Stimulated activated CD4-positive, alpha-beta T cell treated with anti-CD3 and anti-CD28 coated beads, Interleukin-15, amount 100 ng/mL, for 1 hour (primary cell): ENCODE measurements at places on chromosomes 2 and 18.

DNA sequence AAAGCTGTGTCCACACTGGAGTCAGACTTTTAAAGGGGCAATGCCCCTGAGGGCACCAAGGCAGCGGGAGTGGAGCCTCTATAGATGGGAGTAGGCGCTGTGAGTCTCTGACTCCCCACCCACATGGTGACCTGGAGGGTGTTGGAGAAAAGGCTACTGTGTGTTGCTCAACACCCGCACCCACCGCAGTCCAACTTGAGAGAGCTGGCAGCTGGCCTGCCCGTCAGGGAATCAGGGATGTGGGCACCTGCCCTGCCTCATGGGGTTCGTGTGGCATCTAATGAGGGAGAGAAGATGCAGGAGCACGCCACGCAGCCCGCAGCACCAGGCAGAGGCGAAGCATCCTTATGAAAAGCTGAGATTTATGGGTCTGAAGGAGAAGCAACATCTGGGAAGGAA lies 84.2 kb downstream of the KLHL29 start:
- no peak for DNase-seq

- DNase-seq, result no peak
Measured at GRCh38 chr2:118084491-118085089, 3.7 kb upstream of the INSIG2 start.

DNA sequence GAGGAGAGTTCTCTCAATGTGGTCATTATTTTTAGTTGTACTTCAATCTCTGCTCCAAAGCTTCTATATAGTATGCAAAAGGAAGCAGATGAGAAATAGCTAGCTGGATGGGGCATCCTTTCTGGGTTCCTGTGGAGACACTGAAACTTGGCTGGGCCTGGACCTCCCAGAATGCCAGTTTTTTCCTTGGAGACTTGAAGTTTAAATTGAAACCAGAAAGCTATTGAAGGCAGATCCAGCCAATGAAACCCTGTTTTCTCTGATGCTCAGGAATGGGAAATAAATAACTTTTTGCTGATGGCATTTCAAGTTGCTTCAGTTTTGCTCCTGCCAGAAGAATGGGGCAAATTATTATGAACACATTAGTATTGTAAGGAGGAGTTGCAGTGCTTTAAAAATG lies 2.9 kb downstream of the SETBP1 start:
- no peak for DNase-seq

- no peak for DNase-seq
Measured at GRCh38 chr18:78996741-78997490, 17.3 kb downstream of the SALL3 start.

DNA sequence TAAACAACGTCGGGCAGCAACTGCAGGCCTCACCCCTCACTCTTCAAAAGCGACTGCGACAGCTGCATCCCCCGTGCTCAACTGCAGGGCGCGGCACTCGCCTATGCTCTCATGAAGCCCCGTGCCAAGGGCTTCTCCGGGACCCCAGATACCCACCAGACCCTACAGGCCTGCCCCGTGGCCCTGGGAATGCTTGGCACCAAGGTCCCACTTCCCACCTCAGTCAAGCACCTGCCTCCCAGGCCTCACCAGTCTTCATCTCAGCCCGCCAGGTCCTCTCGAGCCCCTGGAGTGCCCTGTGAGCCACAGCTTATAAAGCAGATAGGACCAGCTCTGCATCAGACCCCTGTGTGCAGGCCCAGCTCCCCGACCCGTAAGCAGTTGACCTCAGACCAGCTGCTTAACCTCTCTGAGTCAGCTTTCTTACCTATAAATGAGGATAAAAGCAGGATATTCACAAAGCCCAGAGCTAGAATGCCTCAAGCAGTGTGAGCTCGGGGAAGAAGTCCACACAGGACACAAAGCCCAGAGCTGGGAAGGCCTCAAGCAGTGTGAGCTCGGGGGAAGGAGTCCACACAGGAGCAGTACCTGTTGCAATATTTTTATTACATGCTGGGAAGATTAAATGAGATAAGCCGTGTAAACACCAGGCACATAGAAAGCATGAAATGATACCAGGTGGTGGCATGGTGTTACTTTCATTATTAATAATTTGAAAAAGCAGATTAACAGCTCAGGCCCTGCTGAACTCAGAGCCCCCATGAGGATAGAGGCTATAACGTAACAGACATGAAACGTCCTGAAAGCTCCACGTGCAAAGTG lies 96.9 kb downstream of the HDAC4 start:
- no peak for DNase-seq

- DNase-seq, result no peak
Measured at GRCh38 chr2:56288838-56289580, 105.2 kb downstream of the CCDC85A start.

GRCh38 chr2:64104933-64105332 lies 39.3 kb downstream of the PELI1 start:
- DNase-seq, result no peak

GRCh38 chr18:9354256-9354655 lies 19.7 kb downstream of the TWSG1 start:
- no peak for DNase-seq

GRCh38 chr18:58539659-58540380 lies 89.1 kb downstream of the ALPK2 start:
- no peak for DNase-seq

- DNase-seq, result no peak
Measured at GRCh38 chr2:3143602-3144001, 234.0 kb downstream of the EIPR1 start.

DNA sequence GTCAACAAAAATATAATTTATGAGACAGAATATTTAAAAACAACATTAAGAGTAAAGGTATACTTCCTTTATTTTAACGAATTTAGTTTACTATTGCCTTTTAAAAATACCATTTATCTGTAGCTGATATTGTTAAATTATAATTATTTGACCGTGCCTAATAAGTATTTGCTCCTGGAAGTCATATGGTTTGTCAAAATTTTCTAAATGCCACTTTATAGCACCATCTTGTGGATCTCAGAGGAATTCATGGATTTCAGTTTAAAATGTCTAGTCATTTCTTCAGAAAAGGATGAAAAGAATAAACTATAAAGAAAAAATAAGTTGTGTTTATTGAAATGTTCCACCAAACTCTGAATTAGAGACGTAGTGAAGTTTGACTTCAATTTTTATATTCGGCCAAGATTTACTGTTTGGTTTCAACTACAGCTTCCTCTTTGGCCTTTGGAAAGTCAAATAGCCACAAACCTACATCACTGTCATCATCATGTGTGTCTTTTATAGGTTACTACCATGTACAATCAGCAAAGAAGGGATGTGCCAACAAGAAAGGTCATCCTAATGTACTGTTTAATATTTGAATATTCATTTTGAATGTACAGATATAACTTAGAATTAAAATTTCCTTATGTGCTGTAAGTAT lies 10.3 kb upstream of the FTCDNL1 start:
- no peak for DNase-seq

GRCh38 chr2:61356261-61356957 lies 114.5 kb downstream of the USP34 start:
- DNase-seq, result no peak

GRCh38 chr2:173966274-173967098 lies 1.3 kb upstream of the SP3 start:
- no peak for DNase-seq

DNA sequence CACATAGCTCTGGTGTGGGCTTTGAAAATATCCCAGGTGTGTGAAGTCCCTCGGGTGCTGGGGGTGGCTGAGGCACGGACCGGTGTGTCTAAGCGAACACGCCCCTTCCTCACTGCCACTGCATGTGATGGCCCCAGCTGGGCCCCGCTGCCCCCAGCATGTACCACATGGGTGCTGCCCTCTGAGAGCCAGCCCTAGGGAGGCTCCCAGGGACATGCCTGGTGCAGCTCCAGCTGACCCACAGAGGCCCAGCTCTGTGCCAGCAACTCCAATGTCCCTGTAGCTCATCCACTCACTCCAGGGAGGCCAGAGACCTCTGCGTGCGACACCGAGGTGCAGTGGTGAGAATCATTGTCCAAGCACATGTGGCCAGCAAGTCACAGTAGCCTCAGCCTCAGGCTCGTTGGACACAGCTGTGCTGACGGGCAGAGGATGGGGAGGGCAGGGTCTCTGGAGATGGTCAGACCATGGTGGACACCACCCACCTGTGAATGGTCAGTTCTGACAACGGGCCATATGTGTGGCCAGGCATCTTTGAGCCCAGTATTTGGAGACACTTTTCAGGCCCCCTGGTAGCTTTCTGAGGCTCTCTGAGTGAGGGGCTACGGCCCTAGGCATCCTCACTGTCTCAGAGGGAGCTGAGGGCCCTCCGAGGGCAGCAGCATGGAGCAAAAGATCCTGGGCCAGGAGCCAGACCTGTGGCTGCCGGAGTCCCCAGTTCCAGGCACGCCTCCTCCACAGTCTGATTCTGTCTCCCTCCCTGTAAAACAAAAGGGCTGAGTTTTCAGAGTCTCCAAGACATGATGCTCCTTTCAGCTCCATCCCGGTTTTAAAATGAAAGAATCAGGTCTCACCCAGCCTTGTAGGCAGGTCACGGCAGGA lies 220.7 kb downstream of the NDUFA10 start:
- no peak for DNase-seq

DNA sequence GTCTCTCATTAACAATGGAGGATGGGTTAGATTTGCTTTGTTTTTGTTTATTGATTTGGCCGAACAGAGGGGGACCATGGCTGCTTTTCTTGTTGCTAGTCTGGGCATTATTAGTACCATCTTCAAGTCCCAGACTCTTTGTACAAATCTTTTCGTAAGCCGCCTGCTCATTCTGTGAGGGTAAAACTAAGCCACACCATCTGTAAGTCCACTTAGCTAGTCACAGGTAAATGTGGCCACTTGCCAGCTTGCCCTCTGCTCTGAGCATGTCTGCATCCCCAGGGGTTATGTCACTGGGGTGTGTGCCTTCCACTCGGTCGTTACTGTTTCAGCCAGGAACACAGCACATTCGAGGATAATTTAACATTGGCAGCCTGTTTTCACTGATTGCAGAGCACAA lies 85.6 kb downstream of the SMIM21 start:
- DNase-seq, result no peak

DNA sequence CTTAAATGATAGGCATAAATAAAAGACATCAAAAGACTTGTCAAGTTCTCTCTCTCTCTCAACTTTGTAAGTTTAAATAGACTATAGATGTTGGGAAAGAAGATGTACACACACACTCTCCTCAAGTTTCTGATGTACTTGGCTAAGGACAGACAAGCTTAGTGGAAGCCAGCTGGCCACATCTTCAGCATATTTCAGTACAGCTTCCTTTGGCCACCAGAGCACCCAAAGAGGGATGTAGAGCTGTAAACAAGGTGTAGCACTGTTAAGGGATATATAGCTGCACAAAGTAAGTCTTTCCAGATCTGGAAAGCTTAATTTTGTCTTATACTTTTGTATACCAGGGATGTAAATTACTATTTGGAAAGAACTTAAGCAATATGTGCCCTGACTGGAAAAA lies 64.3 kb upstream of the MSTN start:
- DNase-seq, result no peak

- DNase-seq, result no peak
Measured at GRCh38 chr2:31384771-31385276, 29.7 kb downstream of the XDH start.

GRCh38 chr2:43619511-43619910 lies 17.5 kb upstream of the PLEKHH2 start:
- DNase-seq, result no peak

- DNase-seq, result no peak
Measured at GRCh38 chr2:47777277-47777937, 5.5 kb upstream of the MSH6 start.

GRCh38 chr2:121626777-121627524 lies 22.3 kb downstream of the CLASP1 start:
- no peak for DNase-seq

DNA sequence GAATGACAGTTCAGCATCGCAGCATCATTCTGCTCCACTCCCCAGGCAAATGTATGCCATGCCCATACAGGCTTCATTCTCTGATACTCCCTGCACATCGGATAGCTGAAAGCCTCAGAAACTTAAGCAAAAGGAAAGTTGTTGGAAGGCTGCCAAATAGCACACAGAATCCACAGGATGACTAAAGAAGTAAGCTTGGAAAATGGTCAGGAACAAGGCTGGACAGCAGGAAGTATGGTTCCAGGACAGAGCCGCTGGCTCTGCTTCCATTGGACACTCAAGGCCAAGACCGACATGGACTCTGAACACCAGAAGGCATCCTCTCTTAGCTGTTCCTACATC lies 256.5 kb downstream of the CDH20 start:
- no peak for DNase-seq

- no peak for DNase-seq
Measured at GRCh38 chr2:234313558-234313957, 183.3 kb downstream of the ARL4C start.
